GM04503 (cell line): ENCODE measurements at places on chromosomes 5 and 9.

- DNase-seq = no peak
Observed at GRCh38 chr5:67163863-67164595, 32.6 kb downstream of the CD180 start.

DNA sequence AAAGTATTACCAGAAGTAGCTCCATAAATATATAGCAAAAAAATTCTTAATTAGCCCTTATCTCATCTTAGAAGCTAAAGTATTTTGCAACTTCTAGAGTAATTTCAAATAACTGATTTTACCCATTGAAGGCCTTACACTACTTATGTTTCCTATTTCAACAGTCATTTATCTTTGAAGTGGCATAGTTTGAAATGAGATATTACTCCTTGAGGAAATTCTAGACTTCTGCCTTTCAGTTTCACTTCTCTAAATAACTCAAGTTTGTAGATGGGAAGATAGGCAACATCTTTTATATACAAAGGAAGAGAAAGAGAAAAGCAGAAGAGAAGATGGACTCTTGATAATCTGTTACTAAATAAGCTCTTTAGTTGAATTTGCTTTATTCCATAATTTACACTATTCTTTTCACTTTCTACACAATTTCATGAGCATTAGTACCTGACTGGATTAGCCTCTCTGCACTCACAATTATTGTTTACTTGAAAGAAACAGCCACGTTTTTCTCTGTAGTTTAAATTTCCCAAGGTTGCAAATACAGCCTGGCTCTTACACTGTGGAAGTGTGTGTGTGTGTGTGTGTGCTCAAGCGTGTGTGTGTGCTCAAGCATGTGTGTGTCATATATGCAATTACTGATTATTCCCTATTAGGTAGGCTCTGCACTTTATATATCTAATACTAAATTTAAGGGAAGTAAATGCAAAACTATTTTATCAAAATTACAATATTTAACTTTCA lies 60.6 kb upstream of the EMB start:
- no peak for DNase-seq

- no peak for DNase-seq
Observed at GRCh38 chr9:40928803-40929487, 199.5 kb downstream of the FOXD4L6 start.

DNA sequence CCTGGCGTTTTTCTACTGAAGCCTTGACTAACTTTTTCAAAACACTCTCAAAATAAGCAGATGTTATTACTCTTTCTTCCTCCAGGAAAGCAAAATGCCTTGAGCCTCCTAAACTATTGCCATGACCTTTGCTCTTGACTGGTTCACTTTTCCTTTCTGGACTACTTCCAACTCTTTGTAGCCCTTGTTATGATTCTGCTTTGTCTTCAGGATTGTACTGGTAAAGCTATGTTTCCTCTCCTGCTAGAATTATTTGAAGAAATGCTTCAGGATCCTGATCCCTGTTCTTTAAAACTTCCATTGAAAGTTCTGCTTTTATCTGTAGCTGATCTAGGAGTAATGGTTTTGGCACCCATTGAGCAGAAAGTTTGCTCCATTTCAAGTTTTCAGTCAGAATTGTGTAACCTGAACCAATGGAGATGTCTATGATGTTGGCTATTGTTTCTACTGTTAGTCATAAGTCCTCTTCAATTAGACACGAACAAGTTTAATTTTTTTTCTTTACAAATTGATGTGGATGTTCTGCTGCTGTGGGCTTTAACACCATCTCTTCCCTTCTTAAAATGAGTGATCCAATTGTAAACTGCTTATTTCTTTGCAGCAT lies 1356.4 kb downstream of the EFNA5 start:
- no peak for DNase-seq

DNA sequence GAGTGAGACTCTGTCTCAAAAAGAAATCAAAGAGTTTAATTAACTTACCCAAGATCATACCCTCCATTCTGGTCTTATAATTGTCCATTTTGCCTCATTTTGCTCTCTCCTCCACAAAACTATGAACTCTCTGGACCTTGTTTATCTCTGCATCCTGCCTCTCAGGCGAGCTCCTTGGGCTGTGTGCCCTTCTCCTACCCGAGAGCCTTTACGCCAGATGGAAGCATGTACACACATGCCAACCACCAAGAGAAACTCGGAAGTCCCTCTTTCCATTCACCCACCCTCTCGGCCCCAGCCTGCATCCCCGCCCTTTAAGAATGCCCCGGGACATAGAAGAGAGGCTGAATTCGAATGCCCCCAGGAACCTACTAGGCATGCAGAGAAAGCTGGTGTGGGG lies 25.9 kb downstream of the CPLX2 start:
- DNase-seq = no peak

DNA sequence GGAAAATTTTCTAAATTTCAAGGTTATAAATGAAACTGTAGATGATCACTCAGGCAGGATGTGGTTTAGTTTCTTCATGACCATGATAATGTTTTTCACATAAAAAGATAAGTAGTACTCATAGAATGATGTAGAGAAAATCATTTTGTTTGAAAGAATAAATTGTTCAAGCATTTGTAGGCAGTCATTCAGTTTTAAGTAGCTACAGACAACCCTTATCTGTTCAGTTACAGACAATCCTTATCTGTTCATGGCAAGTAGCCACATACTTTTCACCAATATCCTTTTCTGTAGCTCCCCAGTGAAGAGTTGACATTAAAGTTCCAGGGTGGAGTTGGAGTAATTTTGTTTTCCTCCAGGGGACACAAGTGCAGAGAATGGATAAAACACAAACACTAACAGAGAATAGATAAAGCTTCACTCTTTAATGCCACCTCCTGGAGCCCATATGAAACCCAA lies 278.1 kb upstream of the TNC start:
- DNase-seq = no peak

DNA sequence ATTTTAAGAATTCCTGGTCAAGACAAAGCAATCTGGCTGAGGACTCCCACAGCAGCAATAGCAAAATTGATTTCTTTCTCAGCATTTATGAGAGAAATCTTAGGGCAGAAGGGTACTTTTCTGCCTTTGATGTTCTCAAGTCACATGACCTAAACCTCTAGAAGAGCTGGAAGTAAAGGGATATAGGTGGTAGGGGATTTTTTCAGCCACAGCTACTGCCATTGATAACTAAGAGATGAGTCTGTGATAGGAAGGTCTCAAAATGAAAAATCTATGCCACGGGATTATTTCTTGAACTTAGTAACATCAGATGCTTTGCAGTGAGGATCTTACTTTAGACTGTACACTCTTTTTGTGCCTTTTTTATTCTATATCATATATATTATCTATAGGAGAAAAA lies 35.6 kb downstream of the IL6ST start:
- no peak for DNase-seq

- no peak for DNase-seq
Observed at GRCh38 chr9:110087605-110088004, 120.4 kb downstream of the C9orf152 start.

GRCh38 chr5:146789712-146790653 lies 88.6 kb downstream of the PPP2R2B start:
- DNase-seq = no peak

DNA sequence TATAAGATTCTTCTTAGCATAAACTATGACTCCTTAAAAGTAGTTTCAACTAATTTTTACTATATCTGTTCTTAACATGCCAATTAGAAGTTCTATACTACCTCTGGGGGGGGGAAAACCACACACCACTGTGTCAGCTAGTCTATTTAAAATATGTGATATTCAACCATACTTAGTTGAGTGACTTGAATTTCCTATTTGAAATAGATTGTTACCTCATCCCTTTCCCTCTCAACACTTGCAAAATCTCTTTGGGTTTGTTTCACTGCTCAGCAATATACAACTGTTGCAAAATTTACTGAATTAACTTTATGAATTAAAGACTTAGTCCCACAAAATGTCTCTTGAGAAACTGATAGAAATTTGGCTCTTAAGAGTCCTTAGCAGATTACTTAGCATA lies 151.1 kb upstream of the POU5F2 start:
- no peak for DNase-seq

GRCh38 chr5:2158109-2158508 lies 275.4 kb upstream of the IRX4 start:
- no peak for DNase-seq

DNA sequence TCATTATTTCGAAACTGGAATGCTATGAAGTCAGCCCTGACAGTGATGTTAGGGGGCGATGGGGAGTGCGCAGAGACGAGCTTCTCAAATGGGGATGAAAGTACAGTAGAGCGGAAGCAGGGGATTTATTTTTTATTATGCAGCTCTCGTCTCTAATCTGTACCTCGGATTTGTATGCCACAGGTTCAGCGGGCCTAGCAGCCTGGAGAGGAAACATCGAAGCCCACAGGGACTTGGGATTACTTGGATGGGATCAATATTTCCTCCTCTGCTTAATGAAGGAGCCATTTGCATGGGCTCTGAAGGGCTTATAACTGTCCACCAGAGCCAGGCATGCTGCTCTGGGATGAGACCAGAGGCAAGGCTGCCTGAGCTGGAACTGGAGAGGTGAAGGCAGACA lies 133.5 kb upstream of the RAPGEF1 start:
- DNase-seq = no peak

GRCh38 chr5:131366428-131366827 lies 102.6 kb downstream of the CDC42SE2 start:
- DNase-seq = no peak

- peak; percentile 59 for DNase-seq
Observed at GRCh38 chr5:77390795-77391194, 101.3 kb downstream of the WDR41 start.

DNA sequence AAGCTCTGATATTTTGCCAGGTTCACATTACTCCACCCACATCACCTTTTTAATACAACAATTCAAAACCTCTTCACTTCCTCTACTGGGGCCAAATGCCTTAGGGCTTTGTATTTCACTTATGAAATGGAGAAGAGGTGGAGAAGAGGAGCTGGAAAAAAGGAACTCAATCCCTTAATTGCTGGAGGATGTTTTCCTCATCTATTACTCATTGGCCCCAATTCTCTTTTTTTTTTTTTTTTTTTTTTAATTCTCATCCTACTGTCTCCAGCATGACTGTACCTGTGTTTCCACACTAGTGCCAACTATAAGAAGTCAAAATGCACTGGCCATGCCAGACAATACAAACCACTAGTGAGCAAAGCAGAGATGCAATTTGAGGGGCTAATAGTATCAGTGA lies 20.9 kb downstream of the FAM13B start:
- DNase-seq = no peak

DNA sequence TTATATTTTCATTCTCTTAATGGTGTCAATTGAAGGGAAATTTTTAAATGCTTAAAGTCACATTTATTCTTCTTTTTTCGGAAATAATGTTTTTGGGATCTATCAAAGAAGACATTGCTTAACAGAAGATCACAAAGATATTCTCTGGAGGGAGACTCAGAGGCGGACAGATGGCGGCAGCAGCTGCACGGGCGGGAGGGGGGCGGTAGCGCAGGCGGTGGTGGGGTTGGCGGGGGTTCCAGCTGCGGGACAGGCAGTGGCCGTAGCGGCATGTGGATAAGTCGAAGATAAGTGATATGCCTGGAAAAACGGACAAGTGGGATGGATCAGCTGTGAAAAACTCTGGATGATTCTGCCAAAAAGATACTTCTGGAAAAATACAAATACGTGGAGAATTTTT lies 31.6 kb upstream of the ZDHHC11B start:
- DNase-seq = no peak
